Ovary (tissue), 10 donors: ENCODE measurements at places on chromosomes 7 and 10.

GRCh38 chr7:81839708-81840369 is 70.0 kb upstream of the HGF start:
- no peak for DNase-seq

DNA sequence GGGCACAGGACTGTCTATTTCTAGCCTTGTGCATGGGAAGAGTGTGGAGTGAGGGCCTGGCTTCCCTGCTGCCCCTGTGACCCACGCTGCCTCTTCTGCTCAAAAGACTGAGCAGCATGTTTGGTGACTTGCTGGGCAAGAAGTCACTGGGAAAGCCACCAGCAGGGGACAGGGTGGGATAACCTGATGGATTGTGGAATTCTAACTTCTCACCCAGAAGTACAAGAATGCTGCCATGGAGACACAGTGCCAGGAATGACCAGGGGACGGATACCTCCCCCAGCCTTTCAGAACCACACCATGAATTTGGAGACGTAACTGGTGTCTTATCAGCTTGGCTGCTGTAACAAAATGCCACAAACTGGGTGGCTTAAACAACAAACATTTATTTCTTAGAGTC is 28.4 kb downstream of the GALNTL5 start:
- DNase-seq: no peak

- DNase-seq: no peak
Observed at GRCh38 chr10:114604357-114605130, 53.5 kb downstream of the ABLIM1 start.

DNA sequence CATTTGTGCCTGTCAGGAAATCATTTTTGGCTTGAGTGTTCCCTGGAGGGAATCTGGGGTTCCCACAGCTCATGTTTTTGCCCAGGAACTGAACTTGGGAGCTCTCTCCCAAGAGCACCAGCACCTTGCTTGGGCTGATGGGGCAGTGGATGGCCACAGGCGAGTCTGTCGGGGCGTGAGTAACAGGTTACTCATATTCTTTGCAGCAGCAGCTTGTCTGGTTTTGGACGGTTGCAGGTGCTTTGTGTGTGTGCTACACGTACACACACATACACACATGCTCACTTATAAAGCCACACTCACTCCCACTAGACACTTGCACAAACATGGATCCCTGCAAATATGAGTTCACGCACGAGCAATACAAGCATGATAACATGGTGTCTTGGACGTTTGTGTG is 2.9 kb upstream of the PALD1 start:
- DNase-seq: no peak

DNA sequence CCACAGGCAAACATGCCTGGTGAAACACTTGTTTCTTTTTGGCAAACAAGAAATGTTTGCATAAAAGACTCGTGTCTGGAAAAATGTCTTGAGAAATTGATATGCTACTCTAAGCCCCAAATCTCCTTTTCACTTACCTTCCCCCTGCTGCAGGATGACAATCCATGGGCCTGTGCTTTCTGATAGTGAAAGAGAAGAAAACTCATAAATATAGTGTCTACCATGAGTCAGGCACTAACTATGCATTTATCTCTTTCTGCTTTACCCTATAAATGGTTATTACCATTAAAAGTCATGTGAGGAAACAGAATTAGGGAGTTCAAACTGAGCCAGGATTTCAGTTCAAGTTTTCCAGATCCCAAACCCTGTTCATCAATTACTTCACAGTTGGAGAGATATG is 6.6 kb upstream of the TARP start:
- no peak for DNase-seq

GRCh38 chr7:32062150-32062549 is 8.1 kb downstream of the PDE1C start:
- peak; percentile 76 for DNase-seq

DNA sequence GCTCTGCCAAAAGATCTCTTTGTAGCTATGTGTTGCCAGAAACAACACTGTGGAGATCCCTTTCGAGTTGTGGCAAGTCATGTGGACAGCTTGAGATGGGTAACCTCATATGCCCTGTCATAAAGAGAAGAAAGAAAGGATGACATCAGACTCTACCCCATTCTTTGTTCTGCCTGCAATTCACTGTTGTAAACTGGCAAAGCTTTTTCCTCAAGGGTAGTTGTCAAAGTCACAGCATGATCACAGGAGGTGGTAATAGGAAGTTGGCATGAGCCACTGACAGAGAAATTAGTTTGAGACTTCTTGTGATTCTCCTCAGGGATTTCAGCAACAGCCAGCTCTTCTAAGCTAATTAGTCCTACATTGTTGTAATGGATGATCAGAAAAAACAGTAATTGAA is 19.4 kb upstream of the MINDY3 start:
- no peak for DNase-seq

- no peak for DNase-seq
Observed at GRCh38 chr7:74403521-74404387, 50.0 kb upstream of the GTF2IRD1 start.

DNA sequence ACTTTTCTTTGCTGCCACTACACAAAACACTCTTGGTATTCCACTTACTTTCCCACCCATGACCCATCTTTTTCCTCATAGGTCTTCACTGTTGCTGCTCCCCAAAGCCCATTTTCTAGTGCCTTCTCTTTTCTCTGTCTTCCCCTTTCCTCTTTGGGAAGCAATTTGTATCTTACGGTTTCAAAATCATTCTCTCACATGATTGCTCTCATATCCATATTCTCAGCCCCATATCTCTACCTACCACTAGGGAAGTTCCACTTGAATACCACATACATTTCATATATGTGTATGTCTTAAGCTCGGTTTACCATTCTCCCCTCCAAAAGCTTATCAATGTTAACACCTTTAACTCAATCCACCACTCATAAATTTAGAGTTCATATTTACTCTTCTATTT is 3.2 kb upstream of the UBE2D1 start:
- DNase-seq: no peak

DNA sequence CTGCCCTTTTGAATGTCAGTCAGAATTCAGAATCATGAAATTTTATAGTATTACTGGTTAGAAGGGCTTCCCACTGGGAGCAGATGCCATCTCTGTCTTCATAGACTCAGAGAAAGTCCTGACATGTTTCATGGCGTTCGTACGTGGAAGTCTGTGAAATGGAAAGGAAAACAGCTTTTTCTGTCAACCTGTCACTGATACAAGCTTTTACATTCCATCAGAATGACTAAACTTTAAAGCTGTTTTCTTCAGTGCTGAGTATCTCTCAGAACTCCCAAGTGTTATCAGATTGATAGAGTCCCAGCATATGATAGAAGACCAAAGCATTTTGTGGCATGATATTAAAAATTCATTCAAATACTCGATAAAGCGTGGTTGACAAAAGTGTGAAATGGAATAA is 726.7 kb upstream of the GALNT17 start:
- no peak for DNase-seq

- DNase-seq: no peak
Observed at GRCh38 chr7:64904008-64904407, 935 bp downstream of the ZNF273 start.
